CD4-positive, alpha-beta T cell treated with Interleukin-12 subunit alpha and Interleukin-12 subunit beta, for 1 hour (primary cell): ENCODE measurements at places on chromosomes 2 and 18.

GRCh38 chr2:107595285-107595684 lies 231.4 kb upstream of the RGPD4 start:
- DNase-seq, result no peak

DNA sequence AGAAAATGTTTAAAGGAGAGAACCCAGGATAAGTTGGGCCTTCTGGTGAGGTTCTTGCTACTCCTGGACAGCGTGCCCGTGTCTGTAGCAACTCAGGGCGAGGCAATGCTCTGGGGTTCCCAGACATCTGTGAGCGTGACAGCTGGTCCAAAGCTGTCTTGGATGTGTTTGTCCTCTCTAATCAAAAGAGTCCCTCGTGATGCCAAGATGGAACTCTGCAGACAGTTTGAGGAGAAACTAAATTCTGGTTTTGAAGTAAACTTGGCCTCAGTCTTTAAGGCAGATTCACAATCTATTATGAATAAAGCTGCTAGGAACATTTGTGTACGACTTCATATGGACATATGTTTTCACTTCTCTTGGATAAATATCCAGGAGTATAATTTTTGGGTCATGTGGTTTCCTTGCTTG lies 47.3 kb downstream of the TMEM17 start:
- no peak for DNase-seq

GRCh38 chr2:153059338-153060052 lies 341.1 kb downstream of the ARL6IP6 start:
- no peak for DNase-seq

DNA sequence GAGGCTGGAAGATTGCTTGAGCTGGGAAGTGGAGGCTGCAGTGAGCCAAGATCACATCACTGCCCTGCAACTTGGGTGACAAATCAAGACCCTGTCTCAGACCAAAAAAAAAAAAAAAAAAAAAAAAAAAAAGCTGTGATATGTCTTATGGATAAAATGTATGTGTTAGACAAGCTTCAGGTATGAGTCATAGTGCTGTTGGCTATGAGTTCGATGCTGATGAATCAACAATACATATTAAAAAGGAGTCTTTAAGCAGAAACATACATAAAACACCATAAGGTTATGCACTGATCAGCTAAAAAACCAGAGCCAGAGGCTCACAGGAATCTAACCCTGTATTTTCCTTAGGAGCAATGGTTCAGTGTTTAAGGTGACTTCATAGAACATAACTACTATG lies 332.3 kb downstream of the NCKAP5 start:
- DNase-seq, result no peak

GRCh38 chr2:239328351-239329191 lies 72.2 kb downstream of the HDAC4 start:
- DNase-seq, result no peak

- peak; percentile 7 for DNase-seq
Measured at GRCh38 chr2:217223222-217223930, 363.5 kb upstream of the TNP1 start.

GRCh38 chr2:201860636-201861066 lies 54.3 kb downstream of the CDK15 start:
- DNase-seq, result peak; percentile 62

GRCh38 chr2:230254152-230254881 lies 28.8 kb downstream of the SP140 start:
- DNase-seq, result peak; percentile 57

- no peak for DNase-seq
Measured at GRCh38 chr2:8529706-8530277, 152.1 kb upstream of the ID2 start.

DNA sequence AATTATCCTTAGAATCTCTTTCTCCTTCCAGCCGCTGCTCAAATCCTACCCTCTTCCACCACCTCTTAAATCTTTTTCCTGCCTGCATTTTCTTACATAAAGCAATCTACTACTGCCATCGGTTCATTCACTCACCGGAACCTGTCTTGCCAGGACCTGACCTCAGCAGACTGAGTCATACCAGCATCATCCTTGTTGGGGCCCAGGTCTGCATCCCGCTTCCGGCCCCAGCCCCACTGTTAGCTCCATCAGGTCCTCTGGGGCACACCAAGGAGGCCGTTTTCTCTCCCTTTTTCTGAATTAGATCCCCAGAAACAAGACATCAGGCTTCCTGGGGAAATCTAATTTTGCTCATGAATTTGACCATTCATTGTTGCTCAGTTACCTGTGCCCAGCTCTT lies 42.7 kb upstream of the TGFA start:
- no peak for DNase-seq

GRCh38 chr2:65030476-65031332 lies 25.5 kb upstream of the CEP68 start:
- no peak for DNase-seq

- no peak for DNase-seq
Measured at GRCh38 chr2:135182190-135182589, 130.1 kb downstream of the RAB3GAP1 start.

DNA sequence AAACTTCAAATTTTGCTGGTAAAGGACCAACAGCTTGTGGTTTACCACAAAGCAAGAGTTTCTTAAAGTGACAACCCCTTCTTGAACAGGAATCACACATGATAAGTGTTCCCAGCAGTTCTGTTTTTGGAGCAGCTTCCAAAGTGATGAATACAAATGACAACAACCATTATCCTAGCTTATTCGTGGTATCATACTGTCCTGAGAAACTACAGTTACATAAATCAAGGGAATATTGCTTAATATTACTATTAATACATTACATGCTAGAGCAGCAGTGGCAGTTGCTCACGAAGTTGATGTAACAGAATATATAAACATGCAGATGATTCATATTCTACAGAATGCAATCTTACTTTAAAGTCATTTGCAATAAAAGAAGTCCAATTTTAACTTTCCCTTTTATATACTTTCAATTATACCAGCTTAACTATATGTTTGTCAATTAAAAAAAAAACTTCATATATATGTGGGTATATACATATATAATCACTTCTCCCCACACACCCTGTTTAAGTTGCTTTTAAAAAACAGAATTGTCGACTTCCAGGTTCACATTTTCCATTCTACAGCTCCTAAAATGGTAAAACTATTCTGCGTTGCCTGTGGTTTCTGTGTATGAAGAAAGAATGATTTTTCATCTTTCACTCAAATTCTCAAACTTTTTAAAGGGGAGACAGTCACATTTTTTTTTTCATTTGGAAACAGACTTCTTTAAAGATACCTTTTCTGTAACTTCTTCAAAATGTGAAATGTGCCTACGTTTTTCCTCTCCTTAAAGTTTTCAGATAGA lies 713.6 kb downstream of the TDRD15 start:
- no peak for DNase-seq

DNA sequence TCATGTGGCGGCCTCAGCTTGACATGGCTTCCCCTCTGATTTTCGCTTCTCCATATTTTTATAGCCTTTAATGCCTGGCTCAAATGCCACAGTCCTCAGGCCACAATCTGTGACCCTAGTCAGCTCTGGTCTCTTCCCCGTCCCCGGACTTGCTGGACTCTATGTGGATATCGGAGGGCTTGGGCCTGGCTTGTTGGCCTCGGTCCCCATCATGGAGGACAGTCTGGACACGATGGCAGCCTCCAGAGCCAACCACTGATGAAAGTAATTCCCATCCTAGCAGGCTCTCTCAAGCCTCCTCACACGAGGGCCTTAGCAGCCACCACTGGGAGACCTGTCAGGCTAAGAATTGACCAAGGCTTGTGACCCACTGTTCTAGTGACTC lies 61.6 kb downstream of the LPIN1 start:
- DNase-seq, result no peak

DNA sequence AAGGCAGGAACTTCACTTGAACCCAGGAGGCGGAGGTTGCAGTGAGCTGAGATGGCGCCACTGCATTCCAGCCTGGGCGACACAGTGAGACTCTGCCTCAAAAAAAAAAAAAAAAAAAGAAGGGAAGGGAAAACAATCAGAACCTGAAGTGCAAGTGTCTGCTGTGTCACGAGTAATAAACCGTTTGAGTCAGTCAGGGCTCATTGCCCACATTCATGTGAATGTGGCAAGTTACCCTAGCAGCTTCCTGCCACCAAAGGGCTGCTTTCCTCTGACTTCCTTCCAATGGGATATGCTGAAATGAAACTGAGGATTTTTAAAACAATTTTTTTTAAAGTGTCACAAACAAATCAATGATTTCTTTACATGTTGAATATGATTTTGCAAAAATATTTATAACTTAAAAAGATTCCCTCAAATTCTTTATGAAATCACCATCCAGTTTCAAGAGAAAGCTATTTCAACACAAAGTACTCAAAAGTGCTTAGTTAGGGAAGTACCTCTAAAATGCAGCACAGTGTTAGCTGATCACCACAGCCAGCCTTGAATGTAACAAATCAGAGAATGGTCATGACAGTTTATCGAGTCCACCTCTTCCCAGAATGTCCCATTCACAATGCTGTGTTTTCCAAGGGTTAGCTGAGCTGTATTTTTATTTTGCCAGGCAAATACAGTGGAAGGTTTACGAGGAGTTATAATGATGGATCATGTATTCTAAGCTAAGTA lies 36.4 kb downstream of the WDSUB1 start:
- DNase-seq, result no peak

GRCh38 chr2:171018522-171018921 lies 89.5 kb downstream of the GORASP2 start:
- DNase-seq, result no peak

- DNase-seq, result no peak
Measured at GRCh38 chr2:168180914-168181313, 66.5 kb downstream of the STK39 start.

GRCh38 chr2:199404841-199405240 lies 52.9 kb downstream of the SATB2 start:
- DNase-seq, result no peak

GRCh38 chr2:218993345-218994315 lies at the start of gene CRYBA2:
Gene CRYBA2 (minus strand): TSS chr2:218993422. CDS start chr2:218993176, 246 bp downstream.
- no peak for DNase-seq

DNA sequence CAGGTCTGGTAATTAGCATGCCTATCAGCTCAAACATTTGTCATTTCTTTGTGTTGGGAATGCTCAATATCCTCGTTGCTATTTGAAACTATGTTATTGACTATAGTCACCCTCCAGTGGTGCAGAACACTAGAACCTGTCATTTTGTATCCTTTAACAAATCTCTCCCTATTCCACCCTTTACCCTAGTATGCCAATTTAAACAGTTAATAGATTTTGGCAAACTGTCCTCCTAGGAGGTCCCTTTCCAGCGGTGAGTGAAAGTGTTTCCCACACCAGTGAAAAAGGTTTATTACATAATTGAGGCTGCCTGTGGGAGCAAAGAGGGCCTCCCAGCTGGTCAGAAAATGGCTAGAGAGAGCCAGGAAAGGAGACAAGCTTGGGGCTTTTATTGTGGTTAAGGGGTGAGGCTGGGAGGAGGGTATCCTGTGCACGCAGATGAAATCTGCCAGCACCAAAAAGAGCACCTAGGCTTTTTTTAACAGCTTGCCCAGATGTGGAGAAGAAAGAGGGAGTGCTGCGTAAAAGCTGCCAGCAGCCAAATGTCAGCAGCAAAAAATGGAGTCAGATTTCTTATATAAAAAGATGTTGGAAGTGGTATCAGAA lies 1.8 kb upstream of the DRC1 start:
- no peak for DNase-seq

DNA sequence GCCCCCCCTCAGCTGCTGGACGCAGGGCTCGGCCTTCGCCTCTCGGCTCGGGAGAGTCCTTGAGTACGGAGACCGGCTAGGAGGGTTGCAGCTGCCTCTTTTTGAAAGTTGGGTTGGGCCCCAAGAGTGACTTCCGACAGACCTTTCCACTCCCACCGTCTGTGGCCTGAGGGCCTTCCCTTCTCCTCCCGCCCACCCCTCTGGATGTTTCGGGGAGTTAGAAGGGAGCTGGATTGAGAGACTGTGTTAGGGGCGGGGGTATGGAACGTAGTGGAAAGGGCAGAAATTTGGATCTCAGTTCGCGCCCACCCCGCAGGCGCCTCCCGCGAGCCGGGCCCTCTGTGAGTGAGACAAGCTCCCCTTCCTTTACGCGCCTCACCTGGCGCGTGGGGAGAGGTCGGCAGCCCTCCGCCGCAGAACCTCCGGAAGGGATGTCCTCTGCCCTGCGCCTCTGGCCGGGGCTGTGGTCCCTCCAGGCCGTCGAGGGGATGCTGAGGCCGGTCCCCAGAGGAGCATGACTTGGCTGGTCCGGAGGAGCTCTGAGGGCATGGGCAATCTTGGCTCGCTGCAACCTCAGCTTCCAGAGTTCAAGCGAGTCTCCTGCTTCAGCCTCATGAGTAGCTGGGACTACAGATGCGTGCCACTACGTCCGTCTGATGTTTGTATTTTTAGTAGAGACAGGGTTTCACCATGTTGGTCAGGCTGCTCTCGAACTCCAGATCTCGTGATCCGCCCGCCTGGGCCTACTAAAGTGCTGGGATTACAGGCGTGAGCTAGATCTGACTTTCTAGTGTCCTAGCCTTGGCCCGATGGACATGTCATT lies 15.9 kb downstream of the C2orf74 start:
- peak; percentile 47 for DNase-seq

GRCh38 chr18:48974304-48975119 lies 23.7 kb upstream of the SMAD7 start:
- no peak for DNase-seq

DNA sequence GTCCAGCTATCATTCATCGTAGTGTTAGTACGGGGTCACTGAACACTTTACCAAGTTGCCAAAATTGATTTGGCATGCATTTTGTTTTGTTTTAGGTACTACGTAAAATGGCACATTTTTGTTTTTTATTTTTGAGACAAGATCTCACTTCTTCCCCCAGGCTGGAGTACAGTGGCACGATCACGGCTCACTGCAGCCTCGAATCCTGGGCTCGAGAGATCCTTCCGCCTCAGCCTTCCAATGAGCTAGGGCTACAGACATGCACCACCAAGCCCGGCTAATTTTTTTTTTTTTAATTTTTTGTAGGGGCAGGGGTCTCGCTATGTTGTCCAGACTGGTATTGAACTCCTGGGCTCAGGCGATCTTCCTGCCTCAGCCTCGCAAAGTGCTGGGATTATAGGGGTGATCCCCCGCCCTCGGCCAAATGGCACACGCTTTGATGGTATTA lies 786 bp downstream of the TAF1B start:
- DNase-seq, result peak; percentile 17

- DNase-seq, result no peak
Measured at GRCh38 chr2:45269149-45269793, 260.0 kb upstream of the SIX2 start.

GRCh38 chr2:59734743-59735142 lies 818.7 kb downstream of the BCL11A start:
- no peak for DNase-seq

GRCh38 chr2:86477349-86477748 lies 36.2 kb downstream of the KDM3A start:
- no peak for DNase-seq

DNA sequence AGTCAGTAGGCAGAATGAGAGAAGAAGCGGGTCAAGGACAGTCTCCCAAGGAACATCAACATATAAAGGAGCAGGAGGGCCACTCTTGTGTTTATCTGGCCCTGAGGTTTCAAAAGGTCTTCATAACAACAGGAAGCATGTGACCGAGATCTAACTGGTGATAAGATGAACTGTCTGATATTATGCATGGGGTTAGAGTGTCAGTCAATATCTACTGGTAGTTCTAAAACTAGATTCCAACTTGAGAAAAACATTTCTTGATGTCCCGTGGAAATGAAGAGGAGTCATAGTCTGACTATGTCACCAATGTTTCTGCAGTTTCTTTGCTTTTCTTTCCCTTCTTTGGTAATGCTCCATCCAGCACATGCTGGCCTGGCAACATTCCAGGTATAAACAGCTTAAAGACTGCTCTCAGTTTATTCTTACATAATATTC lies 77.5 kb upstream of the ITPRID2 start:
- no peak for DNase-seq
